ENCODE measurements at places on chromosomes 3 and 15.

GRCh38 chr3:111301238-111301798 is 229.7 kb downstream of the NECTIN3 start:
- no peak for DNase-seq

DNA sequence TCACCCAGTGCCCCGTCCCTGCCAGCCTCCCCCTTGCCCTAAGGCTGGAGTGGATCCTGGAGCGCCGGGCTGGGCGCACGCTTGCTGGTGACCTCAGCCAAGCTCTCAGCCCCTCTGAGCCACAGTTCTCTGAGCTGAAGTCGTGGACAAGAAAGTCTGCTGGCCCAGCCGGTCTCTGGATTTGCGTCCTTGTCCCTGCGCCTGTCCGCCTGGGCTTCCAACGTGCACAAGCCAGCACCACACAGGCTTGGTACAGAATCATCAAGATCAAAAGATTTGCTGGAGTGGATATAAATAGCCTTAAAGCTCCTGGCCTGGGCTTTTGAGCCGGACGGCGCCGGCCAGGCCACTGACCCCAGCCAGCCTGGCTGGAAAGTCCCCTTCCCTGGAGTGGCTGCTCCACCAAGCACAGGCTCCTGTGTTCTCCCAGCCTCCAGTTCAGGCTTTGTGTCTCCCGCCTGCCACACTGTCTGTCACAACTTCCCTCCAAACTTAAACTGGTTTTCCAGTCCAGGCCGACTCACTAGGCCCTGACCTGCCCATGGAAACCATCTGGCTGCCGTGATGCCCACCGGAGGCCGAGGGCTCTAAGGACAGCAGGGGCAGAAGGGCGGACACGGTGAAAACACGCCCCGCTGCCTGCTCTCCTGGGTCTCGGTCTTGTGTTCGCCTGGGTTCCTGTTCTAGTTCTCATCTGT is 156.2 kb downstream of the NUP210 start:
- DNase-seq, result no peak

GRCh38 chr15:69668039-69668705 is 215.6 kb downstream of the RPLP1 start:
- DNase-seq, result no peak

DNA sequence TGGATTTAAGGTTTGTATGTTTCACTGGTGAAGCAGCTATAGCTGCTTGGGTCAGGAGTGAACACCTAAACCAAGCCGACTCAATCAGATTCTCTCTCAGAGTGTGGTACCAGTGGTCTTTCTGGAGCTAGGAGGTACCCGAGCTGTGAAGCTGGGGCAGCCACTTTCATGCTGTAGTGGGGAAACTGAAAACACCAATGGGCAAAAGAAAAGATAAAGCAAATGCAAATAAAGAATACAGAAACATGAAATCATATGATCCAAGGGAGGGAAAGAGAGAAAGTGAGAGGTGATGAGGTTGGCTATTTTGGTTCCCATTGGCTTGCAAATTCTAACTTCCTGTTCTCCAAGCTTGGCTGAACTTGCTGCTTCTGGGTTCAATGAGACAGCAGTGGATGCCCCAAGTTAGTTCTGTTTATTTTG is 212.3 kb upstream of the CFAP20DC start:
- DNase-seq, result no peak

GRCh38 chr3:130658678-130659077 is 88.0 kb downstream of the PIK3R4 start:
- DNase-seq, result peak; percentile 61

- DNase-seq, result peak; percentile 43
These were observed 87.3 kb downstream of the TFG start for GRCh38 chr3:100796556-100796955.

GRCh38 chr3:171269542-171269941 is 190.7 kb downstream of the TNIK start:
- DNase-seq, result peak; percentile 5

GRCh38 chr3:176041812-176042211 is 1155.5 kb downstream of the TBL1XR1 start:
- DNase-seq, result peak; percentile 36

DNA sequence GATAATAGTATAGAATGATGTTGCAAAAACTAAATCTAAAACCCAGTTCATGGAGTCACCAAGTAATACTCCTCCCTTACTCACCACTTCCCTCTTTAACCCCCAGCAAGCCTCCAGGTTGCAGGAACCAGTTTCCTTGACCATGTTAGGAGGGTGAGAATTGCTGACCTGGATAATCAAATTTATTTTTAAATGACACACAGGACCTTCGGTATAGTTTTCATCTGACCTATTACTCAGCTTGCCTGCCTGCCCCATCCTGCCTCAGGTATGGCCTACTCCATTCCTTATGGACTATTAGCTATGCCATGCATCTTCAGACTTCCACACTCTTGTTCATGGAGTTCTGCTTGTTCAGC is 883 bp downstream of the RTP4 start:
- DNase-seq, result no peak

DNA sequence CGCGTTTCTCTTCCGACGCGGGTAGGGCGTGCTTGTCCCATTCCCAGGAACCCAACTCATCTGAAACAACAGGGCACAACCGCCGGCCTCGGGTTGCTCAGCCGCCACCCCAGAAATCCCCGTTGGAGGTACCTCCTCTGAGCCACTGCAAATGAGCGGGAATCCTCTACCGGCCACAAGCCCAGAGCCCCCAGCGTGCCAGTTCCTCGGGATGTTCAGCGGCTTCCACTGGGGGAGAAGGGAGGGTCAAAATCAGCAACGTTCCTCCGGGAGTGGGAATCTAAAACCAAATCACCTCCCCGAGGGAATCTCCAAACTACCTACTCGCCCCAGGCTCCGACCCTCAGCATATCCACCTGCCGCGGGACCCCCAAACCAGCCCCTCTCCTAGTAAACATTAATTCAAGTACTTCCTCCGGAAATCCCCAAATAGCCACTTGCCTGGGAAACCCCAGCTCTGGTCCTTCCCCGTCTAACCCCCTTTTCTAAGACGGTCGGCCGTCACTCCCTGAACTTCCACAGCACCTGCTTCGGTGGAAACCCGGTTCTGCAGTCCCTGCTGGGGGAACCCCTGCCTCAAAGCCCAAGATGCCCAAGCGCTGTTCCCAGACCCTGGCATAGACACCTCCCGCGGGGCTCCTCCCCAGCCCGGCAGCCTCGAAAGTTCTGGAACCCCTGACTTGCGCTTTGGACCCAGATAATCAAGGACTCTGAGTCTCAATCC is 887 bp downstream of the OXTR start:
- DNase-seq, result no peak

GRCh38 chr15:49154359-49154758 is 1.0 kb downstream of the COPS2 start:
- no peak for DNase-seq

Measured in AG10803 (cell line).